GDM1 (cell line): ENCODE measurements at places on chromosomes 13 and 19.

- DNase-seq, result peak; percentile 34
These were observed 2.2 kb downstream of the FLT3LG start for GRCh38 chr19:49475995-49476880.

DNA sequence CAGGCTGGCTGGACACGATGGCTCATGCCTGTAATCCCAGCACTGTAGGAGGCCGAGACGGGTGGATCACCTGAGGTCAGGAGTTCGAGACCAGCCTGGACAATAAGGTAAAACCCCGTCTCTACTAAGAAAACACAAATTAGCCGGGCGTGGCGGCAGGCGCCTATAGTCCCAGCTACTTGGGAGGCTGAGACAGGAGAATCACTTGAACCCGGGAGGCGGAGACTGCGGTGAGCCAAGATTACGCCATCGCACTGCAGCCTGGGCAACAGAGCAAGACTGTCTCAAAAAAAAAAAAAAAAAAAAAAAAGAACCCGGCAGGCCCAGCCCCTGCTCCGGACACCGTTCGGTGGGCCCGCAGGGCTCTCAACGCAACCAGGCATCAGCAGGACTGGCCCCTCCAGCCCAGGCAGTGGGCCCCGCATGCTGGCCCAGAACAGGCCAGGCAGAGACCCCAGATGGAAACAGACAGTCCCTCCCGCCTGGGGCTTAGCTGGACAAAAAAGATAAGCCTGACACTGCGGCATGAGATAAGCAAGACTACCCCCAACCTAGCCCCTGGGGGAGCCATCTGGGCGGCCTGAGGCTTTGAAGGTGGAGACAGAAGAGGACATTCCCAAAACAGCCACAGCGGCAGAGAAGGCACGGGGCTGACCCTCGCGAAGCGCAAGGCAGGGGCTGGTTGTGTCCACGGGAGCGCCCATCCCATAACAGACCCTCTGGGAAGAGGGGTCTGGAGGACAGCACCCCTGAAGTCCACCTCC, 11.6 kb downstream of the REXO1 start:
- no peak for DNase-seq

DNA sequence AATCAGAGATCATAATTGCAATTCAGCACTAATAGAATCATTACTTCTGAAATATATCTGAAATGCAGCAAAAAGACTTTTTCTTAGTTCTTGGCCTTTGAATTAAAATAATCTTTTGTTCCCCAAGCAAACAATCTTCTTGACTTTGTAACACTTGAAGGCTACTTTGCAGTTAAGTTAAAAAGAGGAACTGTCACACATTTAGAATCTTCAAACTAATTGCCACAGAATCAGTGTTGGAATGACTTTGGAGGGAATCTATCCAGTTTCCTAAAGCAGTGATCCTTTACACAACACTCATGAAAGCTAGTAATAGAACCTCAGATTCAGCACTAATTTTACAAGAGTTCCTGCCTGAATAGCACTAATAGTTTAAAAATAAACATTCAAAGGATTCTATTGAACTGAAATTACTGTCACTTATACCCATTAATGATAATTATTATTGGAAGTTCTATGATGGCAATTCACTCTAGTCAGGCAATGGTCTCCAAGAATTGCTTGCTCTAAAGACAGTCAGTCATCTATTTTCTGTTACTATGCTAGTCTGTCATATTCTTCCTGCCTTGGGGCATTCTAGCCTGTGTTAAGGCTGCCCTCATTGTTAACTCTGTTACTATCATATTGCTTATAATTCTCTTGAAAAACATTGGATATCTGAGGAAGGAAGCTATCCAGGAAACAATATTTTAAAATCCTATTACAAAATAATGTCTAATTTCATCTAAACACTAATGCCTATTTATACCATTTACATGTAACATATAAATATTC, 362.4 kb downstream of the DIAPH3 start:
- no peak for DNase-seq

DNA sequence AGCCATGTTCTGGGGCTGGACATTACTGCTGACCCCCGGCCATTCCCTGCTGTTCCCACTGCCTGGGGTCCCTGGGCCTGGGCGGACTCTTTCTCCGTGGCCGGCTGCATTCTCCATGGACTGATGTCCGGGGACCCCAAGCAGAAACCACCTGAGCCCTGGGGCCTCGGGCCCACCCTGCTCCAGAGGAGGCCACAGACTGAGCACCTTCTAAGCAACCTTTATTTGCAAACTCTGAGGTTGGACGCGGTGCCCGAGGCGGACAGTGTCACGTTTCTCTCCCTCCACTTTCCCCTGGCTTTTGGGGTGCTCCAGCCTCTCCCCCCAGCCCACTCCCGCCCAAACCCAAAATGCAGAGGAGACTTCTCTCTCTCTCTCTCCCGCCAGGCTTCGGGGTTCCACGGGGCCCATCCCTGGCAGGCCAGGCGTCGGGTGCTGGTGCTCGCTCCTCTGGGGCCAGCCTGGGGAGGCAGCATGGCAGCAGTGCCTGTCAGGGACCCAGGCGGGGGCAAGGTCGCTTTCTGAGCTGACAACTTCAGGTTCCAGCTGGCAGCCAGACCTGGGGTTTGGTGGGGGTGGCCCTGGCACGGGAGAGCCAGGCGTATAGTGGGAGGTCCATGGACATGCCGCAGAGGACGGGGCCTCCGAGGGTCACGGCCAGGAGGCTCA, 2.3 kb upstream of the C19orf25 start:
- no peak for DNase-seq

DNA sequence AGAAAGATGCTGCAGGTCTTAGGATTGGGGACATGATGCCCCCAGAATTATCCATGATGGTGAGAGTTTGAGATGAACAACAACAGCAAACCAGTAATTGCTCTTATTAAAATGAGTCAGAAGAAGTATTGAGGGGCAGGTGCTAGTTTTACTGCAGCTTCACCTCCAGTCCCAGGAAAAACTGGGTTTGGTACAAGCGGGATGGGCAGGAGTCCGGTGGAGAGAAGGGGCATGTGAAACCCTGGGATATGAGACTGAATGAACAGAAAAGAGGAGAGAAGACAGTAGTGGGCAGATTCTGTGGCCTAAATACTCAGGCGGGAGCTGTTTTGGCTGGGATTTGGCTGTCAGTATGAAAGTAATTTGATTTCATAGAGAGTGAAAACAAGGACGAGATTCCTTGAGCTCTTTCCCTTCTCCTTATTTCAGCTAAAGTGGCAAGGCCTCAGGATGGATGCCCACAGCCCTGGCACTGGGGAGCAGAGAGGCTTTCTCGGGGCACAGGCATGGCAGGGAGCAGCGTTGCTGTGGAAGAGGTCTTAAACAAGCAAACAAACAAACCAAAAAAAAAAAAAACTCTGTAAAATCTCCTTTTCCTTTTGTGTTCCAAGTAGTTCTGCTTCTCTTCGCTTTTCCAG, 30.7 kb downstream of the NFIX start:
- DNase-seq, result no peak

DNA sequence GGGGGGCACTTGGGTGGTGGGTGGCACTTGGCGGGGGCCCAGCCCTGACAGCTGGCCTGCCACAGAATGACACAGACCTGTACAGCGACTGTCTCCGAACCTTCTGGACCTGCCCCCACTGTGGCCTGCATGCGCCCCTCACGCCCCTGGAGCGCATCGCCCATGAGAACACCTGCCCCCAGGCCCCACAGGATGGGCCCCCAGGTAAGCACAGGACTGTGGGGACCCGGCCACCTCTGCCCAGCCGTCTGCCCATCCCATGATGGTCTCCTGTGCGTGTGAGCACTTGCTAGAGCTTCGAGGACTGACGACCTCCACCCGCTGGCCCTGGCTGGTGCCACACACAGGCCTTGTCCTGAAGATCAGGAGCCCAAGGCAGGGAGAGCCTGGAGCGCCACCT, 32.0 kb downstream of the DHX34 start:
- no peak for DNase-seq

GRCh38 chr19:22622901-22623840, 11.0 kb upstream of the ZNF492 start:
- DNase-seq, result no peak

DNA sequence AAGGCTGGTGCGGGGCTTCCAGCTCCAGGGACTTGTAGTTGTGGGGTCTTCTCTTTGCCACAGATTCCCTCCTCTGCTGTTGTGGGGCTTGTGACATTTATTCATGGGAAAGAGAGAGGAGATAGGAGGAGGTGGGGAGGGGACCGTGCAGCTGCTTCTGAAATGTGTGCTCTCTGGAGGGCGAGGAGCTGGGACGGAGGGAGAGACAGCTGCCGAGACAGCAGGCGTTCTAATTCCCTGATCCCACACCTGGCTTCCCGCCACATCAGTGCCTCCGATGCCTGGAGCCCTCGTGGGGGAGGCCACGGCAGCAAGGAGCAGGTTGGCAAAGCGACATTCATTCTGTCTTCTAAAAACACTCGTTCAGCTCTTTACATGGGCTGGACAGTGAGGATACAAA, 164.4 kb downstream of the USP12 start:
- no peak for DNase-seq

DNA sequence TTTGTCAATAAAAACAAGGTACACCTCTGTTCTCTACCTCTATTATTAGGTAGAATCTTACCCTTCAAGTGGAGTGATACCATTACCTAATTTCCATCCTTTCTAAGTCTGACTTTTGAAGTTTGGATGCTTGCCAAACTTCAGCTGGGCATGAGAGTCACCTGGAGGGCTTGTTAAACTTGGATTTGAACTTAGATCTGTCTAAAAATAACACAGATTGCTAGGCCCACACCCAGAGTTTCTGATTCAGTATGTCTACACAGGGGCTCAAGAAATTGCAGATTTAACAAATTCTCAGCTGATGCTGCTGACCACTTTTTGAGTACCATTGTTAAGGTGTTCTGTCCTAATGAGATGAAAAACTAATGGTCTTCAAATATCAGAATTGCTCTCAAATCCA, 512.2 kb downstream of the LMO7 start:
- DNase-seq, result no peak

DNA sequence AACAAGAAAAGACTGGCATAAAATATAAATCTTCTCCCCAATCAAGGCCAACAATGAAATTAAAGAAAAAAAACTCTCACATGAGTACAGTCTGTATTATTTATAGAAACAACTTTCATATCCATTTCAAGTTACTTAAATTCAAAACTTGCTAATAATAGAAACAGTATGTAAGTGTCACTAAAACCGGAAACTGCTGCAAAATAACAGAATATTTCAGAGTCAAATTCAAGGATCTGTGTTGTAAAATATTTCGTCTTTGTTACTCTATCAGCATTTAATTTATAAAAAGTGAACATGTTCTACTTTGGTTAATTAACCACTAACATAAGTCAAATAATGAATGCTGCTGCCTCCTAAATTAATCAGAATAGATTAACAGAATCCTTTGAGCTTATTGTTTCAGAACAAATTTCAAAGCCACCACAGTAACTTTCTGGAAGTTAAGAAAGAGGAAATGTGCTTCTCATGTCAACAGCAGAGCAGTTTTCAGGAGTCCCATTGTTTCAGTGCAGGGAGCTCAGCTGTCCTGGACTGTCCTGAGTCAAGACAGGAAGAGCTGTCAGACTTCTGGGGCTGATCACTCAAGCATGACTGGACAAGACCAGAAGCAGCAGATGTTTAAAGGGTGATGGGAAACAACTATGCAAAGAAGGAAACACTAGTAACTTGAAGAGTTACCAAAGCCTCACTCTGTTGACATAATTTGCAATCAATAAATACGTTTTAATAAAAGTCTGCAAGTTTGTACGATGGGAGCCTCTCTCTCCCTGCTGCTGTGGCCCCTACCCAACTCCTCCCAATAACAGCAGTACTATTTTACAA, 76.9 kb downstream of the FOXO1 start:
- DNase-seq, result peak; percentile 84

DNA sequence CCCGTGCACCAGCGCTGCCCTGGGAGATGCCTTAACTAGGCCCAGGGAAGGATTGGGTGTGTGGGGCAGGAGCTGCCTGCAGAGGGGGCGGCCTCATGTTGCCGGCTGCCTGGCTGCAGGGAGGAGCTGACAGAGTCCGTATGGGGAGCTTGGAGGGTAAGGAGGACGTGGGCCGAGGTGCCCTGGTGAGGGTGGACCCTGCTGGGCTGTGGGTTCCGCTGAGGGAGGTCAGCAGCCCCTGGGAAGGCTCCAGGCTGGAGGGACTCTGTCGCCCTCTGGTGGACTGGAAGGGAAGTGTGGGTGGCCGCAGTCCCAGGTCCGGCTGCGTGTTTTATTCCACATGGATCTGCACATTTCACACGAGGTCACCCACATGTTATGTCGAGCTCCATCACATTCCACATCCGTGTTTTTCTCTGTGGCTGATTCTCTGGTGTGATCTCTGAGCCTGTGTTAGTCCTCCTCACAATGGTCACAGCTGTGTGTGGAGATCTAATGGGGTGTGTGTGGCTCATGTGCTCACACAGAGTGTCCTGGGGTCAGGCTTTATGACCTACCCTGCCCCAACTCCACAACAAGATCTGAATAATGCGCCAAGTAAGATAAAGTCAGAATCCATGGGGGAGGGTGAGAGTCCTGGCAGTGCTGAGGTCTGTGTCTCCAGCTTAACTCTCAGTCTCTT, 1.8 kb upstream of the CEACAM8 start:
- no peak for DNase-seq

GRCh38 chr13:59458908-59459579, 704.7 kb downstream of the DIAPH3 start:
- no peak for DNase-seq

DNA sequence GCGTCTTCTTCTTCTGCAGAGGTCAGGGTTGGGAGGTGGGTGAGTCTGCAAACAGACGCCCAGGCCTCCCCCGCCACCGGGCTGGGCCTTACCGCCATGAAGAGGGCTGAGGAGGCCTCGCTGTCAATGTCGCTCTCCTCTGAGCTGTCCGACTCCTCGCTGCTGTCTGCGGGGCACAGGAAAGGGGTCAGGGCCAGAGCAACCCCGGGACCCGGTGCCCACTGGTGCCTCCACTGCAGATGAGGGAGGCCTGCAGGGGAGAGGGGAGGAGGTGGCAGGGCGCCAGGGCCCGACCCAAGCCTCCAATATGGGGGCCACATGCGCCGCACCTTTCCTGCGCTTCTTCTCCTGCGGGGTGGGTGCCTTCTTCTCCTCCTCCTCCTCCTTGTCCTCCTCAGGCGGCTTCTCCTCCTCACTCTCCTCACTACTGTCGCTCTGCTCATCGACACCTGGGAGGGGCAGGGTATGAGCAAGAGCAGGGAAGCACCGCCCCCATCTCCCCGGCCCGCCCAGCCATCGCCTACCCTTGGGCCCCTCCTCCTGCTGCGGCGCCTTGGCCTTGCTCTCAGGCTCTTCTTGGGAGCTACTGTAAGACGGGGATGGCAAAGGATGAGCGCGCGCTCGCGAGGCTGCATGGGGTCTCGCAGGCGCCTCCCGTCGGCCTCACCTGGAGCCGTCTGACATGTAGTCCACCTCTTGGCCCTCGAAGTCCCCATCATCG, 5.5 kb upstream of the PSPN start:
- no peak for DNase-seq
